ENCODE measurements at places on chromosomes 1 and 21.
A peak's percentile ranks its signal among the peaks of the same experiment; 100 is the strongest.

GRCh38 chr1:35847935-35848565 is 35.0 kb upstream of the AGO1 start:
- DNase-seq, result no peak

- peak; percentile 56 for DNase-seq
Observed at GRCh38 chr1:151534662-151535278, 5.3 kb upstream of the TUFT1 start.

GRCh38 chr1:231236208-231236591 is 4.8 kb upstream of the GNPAT start:
- no peak for DNase-seq

GRCh38 chr1:18198260-18198659 is 90.7 kb downstream of the IGSF21 start:
- DNase-seq, result no peak

DNA sequence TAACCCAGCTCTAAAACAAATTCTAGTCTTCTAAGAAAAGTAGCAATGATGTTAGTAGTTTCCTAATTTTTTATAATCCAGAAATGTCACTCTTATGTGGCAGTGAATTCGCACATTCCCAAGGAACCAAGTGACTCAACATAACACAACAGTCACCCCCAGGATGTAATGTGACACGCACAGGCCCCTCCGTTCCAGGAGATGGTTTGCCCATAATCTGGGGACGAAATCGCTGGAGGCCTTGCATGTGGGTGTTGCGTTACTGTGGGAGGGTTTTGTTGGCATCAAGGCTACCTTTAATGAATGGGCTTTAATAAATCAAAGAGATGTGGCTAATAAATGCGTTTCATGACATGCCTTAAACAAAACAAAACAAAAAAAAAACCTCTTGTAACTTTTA is 50.9 kb downstream of the EVA1C start:
- DNase-seq, result no peak

DNA sequence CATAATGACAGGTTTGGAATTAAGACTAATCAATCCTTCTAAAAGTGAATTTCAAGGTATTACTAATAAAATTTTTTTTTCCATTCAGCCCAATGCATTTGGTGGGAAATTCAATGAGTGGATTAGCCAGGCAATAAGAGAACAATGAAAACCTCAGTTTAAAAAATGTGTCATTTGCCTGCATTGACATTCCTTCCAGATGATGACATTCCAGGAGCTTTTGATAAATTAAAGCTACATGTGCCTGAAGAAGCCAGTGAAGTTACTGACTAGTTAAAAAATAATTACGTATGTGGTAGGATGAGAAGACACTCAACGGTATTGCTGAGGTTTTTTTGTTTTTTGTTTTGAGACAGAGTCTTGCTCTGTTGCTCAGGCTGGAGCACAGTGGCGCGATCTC is 37.9 kb upstream of the RC3H1 start:
- no peak for DNase-seq

- no peak for DNase-seq
Observed at GRCh38 chr1:215292932-215293331, 210.4 kb downstream of the KCNK2 start.

DNA sequence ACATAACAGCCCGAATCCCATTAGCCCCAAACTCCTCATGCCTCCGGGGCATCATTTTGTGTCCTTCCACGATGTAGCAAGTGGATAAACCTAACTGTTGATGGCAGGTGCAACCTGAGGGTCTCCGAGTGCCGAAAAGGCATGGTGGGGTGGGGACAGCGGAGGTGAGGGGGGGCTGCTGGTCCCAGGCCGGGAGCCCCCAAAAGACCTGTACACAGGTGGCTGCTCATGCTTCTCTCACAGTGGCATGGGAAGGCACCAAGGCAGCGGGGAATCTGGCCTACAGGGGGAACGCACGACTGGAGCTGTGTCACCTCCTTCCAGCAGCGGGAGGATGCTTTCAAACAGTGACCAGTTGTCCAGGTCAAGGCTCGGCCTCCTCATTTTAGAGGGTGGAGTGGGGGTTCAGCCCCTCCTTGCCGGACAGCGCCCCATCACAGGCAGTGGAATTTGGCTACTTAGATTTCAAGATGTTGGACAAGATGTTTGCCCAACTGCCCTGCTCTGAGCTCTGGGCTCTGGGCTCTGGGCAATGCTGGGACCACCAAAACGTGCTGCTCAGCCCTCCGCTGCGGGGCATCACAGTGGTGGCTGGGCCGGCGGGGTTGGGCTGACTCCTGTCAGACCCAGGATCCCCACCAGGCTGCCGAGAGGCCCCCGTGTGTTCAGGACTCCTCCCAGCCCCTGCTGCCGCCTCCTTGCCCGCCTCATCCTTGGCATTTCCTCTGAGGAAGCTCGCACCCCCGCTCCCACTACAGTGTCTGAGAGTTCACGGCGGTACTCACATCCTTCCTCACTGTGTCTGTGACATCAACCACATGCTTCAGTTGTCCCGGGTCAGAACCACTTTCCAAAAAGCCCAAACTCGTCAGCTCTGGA is 7.6 kb downstream of the DNMT3L start:
- no peak for DNase-seq

DNA sequence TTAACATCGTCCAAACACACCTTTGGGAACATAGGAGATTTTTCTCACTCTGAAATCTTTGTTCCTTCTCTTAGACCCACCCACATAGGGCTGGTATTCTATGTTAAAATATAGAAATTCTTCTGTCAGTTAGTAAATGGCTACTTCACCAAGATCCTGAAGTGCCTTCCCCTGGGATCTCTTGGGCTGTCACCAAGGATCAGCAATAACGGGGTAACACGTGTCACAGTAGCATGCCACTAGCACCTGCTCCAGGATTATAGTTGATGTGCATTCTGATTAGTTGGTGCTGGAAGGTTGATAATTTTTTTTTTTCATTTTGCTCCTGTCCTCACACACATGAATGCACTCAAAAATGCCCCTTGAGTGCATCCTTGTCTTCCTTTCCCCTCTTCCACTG is 298.7 kb downstream of the NTNG1 start:
- DNase-seq, result no peak

DNA sequence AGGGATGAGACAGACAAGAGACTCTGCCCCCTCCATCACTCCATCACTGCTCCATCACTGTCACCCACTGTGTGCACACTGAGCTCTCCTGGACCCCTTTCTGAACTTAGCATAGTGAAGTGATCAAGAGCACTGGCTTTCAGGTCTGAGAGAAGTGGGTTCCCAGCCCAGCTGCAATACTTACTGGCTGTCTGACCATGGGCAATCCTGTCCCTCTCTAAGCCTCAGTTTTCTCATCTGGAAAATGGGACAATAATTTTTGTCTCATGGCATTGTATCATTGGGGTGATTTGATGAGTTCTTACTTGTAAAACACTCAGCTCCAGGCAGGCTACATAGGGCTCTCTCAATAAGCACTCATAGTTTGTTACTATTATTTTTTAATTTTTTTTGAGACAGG is 7.5 kb upstream of the RPS6KA1 start:
- no peak for DNase-seq

GRCh38 chr1:222829868-222830267 is 15.0 kb downstream of the DISP1 start:
- DNase-seq, result no peak

GRCh38 chr1:63327417-63328054 is 5.2 kb downstream of the FOXD3 start:
- DNase-seq, result peak; percentile 16

All from central memory CD4-positive, alpha-beta T cell (primary cell).